ENCODE measurements at places on chromosomes 2 and 18.

DNA sequence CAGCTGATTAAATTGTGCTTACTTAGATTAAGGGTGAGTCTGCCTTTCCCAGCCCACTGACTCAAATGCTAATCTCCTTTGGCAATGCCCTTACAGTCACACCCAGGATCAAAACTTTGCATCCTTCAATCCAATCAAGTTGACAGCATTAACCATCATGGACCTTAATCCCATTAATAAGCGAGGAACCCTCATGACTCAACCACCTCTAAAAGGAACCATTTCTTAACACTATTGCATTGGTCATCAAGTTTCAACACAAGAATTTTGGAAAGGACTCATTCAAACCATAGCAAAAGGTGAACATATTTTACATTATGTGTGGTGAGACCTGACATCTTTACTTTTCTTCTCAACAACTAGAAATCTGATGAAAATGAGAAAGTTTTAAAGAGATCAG is 187.0 kb downstream of the OSR1 start:
- DNase-seq, result no peak
- no peaks in the 10 kb centered on the region for H3K27me3 ChIP-seq
- H3K36me3 ChIP-seq, result no peaks in the 10 kb centered on the region
- H3K4me3 ChIP-seq, result no peak overlapping the region
- no peaks in the 10 kb centered on the region for H3K4me1 ChIP-seq

DNA sequence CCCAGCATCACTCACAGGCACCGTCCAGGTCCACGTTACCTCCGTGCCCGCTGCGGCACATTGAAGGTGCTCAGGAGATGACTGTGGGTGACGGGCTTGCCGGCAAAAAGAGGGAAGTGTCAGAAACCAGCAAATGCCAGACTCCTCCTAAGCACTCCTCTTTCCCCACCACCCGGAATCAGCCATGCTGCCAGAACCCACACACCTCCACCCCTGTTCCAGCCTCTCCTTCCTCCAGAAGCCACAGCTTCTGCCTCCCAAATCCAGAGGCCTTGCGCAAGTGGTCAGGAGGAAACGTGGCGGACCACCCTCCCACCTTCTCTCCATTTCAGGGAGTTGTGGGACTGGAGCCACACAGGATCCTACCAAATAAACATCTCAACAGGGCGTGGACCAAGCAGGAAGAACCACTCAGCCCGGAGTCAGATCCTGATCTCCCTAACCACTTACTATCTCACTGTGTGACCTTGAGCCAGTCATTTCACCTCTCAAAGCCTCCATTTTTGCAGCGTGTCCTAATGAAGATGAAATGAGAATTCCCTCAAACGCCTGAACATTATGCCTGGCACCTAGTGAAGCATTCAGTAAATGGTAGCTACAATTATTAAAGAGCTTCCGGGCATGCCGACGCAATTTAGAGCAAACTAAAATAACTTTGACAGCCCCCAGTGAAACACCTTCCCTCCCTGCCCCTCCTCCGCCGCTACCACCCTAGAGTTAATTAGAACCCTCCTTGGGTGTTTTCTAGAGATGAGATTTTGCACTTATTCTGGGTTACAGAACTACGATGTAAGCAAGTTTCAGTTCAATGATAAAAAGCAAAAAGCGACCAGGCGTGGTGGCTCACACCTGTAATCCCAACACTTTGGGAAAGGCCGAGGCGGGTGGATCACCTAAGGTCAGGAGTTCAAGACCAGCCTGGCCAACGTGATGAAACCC is 32.9 kb downstream of the SMAD7 start:
- no peak overlapping the region for H3K27ac ChIP-seq
- peaks cover 2% of the 10 kb centered on the region for H3K36me3 ChIP-seq
- H3K4me3 ChIP-seq, result no peak overlapping the region
- DNase-seq, result no peak

GRCh38 chr2:202237787-202238233 is 587 bp downstream of the SUMO1 start:
- peaks cover 48% of the 10 kb centered on the region for H3K4me1 ChIP-seq
- peak overlapping the region; percentile 93 for H3K4me3 ChIP-seq
- DNase-seq, result no peak
- H3K27ac ChIP-seq, result peak overlapping the region; percentile 72

- peaks cover 5% of the 10 kb centered on the region for H3K27me3 ChIP-seq
- no peak for DNase-seq
- no peak overlapping the region for H3K27ac ChIP-seq
- H3K4me3 ChIP-seq, result no peak overlapping the region
- H3K4me1 ChIP-seq, result no peaks in the 10 kb centered on the region
Measured at GRCh38 chr2:1974397-1974796, 230.1 kb upstream of the PXDN start.

GRCh38 chr2:171004363-171004762 is 75.3 kb downstream of the GORASP2 start:
- peaks cover 36% of the 10 kb centered on the region for H3K4me1 ChIP-seq
- DNase-seq, result no peak
- no peak overlapping the region for H3K4me3 ChIP-seq
- no peak overlapping the region for H3K27ac ChIP-seq
- no peaks in the 10 kb centered on the region for H3K27me3 ChIP-seq

- no peak for DNase-seq
- no peak overlapping the region for H3K4me3 ChIP-seq
- peaks cover 28% of the 10 kb centered on the region for H3K27me3 ChIP-seq
- peaks cover 26% of the 10 kb centered on the region for H3K4me1 ChIP-seq
- H3K27ac ChIP-seq, result no peak overlapping the region
Measured at GRCh38 chr2:230931556-230932231, 6.7 kb upstream of the GPR55 start.

DNA sequence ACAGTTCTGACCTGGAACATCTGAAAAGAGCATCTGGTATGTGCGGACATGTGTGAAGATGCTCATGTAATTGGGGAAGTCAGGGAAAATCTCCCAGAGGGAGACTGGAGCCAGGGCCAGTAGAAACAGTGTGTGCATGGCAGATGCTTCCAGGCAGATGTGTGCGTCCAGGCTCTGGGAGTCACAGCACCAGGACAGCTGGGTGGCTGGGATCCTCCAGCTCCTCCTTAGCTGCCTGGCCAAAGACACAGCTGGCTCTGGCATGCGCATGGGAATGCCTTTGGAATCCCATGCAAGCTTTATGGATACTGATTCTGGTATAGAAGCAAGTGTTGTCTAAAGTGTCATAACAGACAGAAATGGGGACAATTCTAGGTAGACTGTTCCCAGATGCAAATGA is 369.7 kb downstream of the INSIG2 start:
- H3K36me3 ChIP-seq, result no peaks in the 10 kb centered on the region
- peaks cover 7% of the 10 kb centered on the region for H3K27me3 ChIP-seq
- no peak for DNase-seq
- no peak overlapping the region for H3K4me3 ChIP-seq
- H3K27ac ChIP-seq, result no peak overlapping the region

GRCh38 chr2:73109431-73110167 is 3.1 kb downstream of the RAB11FIP5 start:
- no peaks in the 10 kb centered on the region for H3K27me3 ChIP-seq
- no peaks in the 10 kb centered on the region for H3K36me3 ChIP-seq
- H3K4me3 ChIP-seq, result no peak overlapping the region

- H3K36me3 ChIP-seq, result peaks cover 26% of the 10 kb centered on the region
- no peak for DNase-seq
- peak overlapping the region; percentile 5 for H3K4me3 ChIP-seq
- no peaks in the 10 kb centered on the region for H3K27me3 ChIP-seq
Measured at GRCh38 chr2:179991344-179991743, 15.8 kb downstream of the CWC22 start.

DNA sequence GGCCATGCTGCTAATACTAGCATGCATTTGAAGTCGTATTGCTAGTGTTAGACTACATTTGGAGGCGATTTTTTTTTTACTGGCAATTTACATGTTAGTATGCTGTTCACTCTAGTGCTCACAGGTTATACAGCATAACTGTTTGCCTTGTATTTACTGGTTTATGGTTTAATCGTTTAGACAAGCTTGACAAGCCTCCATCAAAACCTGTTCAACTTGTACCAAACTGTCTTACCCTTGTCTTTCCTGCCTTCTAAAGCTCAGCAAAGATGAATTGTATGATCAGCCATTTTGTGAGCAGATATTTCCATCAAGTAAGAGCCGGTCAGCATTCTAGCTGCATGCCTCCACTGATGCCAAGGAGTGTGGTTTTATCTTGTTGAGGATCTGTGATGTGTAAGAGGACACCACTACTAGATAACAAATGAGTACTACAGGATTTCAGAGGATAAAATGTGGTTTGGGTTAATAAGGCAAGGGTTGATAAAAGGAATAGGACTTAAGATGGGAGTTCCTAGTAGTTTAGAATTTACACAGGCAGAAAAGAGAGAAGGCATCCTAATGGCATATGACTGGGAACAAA is 68.4 kb upstream of the ITM2C start:
- no peaks in the 10 kb centered on the region for H3K27me3 ChIP-seq
- H3K36me3 ChIP-seq, result peaks cover 52% of the 10 kb centered on the region
- no peak overlapping the region for H3K27ac ChIP-seq

DNA sequence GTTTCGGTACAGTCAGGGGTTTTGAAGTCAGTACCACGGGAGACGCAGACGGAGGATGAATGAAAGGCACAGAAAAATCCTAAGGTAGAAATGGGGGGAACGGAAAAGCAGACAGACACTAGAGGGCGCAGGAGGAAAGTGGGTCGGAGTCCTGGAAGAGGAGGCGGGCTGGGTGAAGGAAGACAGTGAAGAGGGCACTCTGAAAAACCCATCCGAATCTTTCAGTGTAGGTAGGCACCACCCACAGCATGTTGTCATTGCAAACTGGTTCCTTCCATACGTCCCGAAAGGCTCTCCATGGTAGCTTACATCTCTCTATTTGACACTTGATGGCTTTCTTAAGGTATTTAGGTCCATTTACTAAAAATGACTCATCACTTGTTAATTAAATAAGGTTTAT is 18.5 kb upstream of the ZNF236 start:
- H3K36me3 ChIP-seq, result no peaks in the 10 kb centered on the region
- H3K27me3 ChIP-seq, result peaks cover 10% of the 10 kb centered on the region
- no peak overlapping the region for H3K27ac ChIP-seq
- DNase-seq, result peak; percentile 77

GRCh38 chr18:10909724-10910123 is 239.6 kb downstream of the PIEZO2 start:
- H3K27me3 ChIP-seq, result peaks cover 5% of the 10 kb centered on the region
- H3K36me3 ChIP-seq, result no peaks in the 10 kb centered on the region
- no peaks in the 10 kb centered on the region for H3K4me1 ChIP-seq
- no peak for DNase-seq
- no peak overlapping the region for H3K4me3 ChIP-seq

- no peak overlapping the region for H3K27ac ChIP-seq
- no peak overlapping the region for H3K4me3 ChIP-seq
- H3K4me1 ChIP-seq, result peaks cover 46% of the 10 kb centered on the region
- DNase-seq, result no peak
- H3K36me3 ChIP-seq, result no peaks in the 10 kb centered on the region
Measured at GRCh38 chr18:59918320-59918755, 18.5 kb downstream of the PMAIP1 start.

GRCh38 chr2:176101216-176101830 is 1.7 kb downstream of the HOXD12 start:
- H3K27me3 ChIP-seq, result peaks cover 92% of the 10 kb centered on the region
- no peaks in the 10 kb centered on the region for H3K36me3 ChIP-seq
- no peak overlapping the region for H3K4me3 ChIP-seq
- no peak for DNase-seq

DNA sequence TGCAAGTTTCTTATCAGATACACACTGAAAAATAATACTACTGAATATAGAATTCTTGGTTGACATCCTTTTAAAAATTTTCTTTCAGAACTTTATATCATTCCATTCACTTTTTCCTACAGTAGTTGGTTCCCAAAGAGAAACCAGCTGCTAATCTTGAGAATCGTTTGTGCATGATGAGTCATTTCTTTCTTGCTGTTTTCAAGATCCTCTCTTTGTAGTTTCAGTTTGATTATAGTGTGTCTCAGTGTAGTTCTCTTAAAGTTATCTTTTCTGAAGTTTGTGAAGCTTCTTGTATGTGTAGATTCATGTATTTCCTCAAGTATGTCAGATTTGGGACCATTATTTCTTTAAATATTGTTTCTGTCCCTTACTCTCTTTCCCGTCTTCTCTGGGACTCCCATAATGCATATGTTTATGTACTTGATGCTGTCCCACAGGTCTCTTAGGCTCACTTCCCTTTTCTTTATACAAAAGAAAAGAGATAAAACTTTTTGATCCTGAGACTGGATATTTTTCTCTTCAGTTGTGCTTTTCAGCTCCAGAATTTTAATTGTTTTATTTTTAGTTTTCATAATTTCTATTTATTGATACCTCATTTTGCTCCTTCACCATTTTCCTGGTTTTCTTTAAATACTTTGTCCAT is 801.0 kb downstream of the TDRD15 start:
- no peak overlapping the region for H3K4me3 ChIP-seq
- H3K36me3 ChIP-seq, result no peaks in the 10 kb centered on the region
- no peak overlapping the region for H3K27ac ChIP-seq
- no peaks in the 10 kb centered on the region for H3K27me3 ChIP-seq
- no peaks in the 10 kb centered on the region for H3K4me1 ChIP-seq

GRCh38 chr2:36655453-36655852 is 41.1 kb upstream of the VIT start:
- no peak for DNase-seq
- no peaks in the 10 kb centered on the region for H3K4me1 ChIP-seq
- no peaks in the 10 kb centered on the region for H3K36me3 ChIP-seq
- H3K27me3 ChIP-seq, result peaks cover 7% of the 10 kb centered on the region
- no peak overlapping the region for H3K27ac ChIP-seq

DNA sequence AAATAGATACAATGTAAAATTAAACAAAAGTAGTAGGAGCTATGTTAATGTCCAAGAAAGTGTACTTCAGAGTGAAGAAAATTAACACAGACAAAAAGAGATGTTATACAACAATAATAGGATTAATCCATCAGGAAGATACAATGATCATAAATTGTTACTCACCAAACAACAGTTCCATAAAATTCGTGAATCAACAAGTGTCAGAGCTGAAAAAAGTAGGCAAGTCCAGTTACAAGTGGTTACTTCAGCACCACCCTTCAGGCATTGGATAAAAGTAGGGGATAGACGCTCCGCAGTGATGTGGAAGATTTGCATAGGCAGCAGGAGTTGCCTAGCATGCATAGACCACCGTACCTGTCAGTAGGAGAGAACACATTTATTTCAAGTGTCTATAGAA is 77.8 kb downstream of the ATP9B start:
- peaks cover 9% of the 10 kb centered on the region for H3K36me3 ChIP-seq
- H3K4me1 ChIP-seq, result no peaks in the 10 kb centered on the region
- DNase-seq, result no peak
- no peaks in the 10 kb centered on the region for H3K27me3 ChIP-seq

DNA sequence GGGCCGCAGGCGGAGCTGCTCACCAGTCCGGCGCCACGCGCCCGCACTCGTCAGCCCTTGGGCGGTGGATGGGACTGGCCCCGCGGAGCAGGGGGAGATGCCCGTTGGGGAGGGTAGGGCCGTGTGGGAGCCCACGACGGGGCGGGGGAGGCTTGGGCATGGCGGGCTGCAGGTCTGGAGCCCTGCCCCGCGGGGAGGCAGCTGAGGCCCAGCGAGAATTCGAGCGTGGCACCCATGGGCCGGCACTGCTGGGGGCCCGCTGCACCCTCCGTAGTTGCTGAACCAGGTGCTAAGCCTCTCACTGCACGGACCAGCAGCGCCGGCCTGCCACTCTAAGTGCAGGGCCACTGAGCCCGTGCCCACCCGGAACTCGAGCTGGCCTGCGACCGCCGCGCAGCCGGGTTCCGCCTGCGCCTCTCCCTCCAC is 182.4 kb upstream of the ERBB4 start:
- H3K4me1 ChIP-seq, result peaks cover 5% of the 10 kb centered on the region
- DNase-seq, result no peak
- H3K4me3 ChIP-seq, result no peak overlapping the region
- H3K36me3 ChIP-seq, result peaks cover 8% of the 10 kb centered on the region
- no peaks in the 10 kb centered on the region for H3K27me3 ChIP-seq
- H3K27ac ChIP-seq, result no peak overlapping the region

- no peak for DNase-seq
- H3K36me3 ChIP-seq, result no peaks in the 10 kb centered on the region
- no peaks in the 10 kb centered on the region for H3K4me1 ChIP-seq
- no peaks in the 10 kb centered on the region for H3K27me3 ChIP-seq
- H3K27ac ChIP-seq, result no peak overlapping the region
Measured at GRCh38 chr2:99682275-99683060, 192.7 kb upstream of the REV1 start.

Measured in activated T-cell treated with anti-CD3 and anti-CD28 coated beads, Interleukin-2, amount 50 U/mL, for 72 hours (primary cell).